ENCODE measurements at places on chromosomes 1 and 21.

GRCh38 chr21:41961282-41961701 is 7.5 kb upstream of the C2CD2 start:
- no peak overlapping the region for H3K4me3 ChIP-seq
- H3K4me1 ChIP-seq = no peaks in the 10 kb centered on the region
- no peak overlapping the region for H3K27ac ChIP-seq
- DNase-seq = no peak
- no peaks in the 10 kb centered on the region for H3K36me3 ChIP-seq

DNA sequence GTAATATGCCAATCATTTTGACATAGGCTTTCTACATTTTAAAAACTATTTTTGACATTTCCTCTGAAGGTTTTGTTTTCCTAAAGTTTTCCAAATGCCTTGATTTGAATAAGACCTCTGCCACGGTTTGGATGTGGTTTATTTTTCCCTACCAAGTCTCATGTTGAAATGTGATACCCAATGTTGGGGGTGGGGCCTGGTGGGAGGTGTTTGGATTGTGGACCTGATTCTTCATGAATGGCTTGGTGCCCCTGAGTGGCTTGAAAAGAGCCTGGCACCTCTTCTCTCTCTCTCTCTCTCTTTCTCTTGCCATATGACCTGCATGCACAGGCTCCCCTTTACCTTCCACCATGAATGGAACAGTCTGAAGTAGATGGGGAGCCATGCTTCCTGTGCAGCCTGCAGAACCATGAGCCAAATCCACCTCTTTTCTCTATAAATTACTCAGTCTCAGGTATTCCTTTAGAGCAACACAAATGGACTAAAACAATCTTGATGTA is 14.8 kb downstream of the MMEL1 start:
- no peaks in the 10 kb centered on the region for H3K36me3 ChIP-seq
- no peak for DNase-seq
- no peak overlapping the region for H3K27ac ChIP-seq
- H3K27me3 ChIP-seq = no peaks in the 10 kb centered on the region
- H3K4me1 ChIP-seq = no peaks in the 10 kb centered on the region

DNA sequence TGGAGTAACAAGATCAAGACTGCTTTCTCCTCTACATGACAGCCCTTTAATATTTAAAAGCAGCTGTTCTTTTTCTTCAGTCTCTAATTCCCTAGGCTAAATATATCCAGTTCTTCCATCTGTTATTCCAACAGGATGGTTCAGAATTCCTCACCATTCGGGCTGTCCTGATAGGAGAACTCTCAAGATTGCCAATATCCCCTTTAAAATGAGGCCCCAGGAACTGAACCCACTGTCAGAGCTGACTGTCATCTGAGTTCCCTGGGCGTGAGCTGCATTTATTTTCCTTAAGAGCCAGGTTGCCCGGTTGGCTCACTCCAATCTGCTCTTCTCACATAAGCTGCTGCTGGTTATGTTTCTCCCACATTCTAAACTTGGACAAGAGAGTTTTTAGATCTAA is 177.6 kb downstream of the MIS18A start:
- H3K27ac ChIP-seq = no peak overlapping the region
- no peak for DNase-seq
- H3K4me3 ChIP-seq = no peak overlapping the region
- no peaks in the 10 kb centered on the region for H3K4me1 ChIP-seq
- H3K27me3 ChIP-seq = no peaks in the 10 kb centered on the region

DNA sequence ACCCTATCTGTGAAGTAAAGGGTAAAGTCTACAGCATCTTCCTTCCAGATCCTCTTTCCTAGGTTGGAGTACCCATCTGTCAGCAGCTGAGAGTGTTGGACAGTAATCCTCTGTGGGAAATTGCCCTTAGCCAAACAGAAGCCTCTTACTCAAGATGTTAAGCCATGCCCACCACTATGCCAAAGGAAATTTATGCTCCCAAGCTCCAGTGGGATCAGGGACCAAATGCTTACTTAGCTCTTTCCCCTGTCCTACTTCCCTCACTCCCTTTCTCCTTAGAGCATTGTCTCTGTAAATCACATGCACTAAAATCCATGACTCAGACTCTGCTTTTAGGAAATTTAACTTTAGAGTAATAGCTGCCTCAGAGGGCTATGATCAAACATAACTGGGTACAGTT is 254.0 kb downstream of the BRINP2 start:
- no peaks in the 10 kb centered on the region for H3K27me3 ChIP-seq
- no peak for DNase-seq
- H3K27ac ChIP-seq = no peak overlapping the region
- H3K4me3 ChIP-seq = no peak overlapping the region
- no peaks in the 10 kb centered on the region for H3K4me1 ChIP-seq

DNA sequence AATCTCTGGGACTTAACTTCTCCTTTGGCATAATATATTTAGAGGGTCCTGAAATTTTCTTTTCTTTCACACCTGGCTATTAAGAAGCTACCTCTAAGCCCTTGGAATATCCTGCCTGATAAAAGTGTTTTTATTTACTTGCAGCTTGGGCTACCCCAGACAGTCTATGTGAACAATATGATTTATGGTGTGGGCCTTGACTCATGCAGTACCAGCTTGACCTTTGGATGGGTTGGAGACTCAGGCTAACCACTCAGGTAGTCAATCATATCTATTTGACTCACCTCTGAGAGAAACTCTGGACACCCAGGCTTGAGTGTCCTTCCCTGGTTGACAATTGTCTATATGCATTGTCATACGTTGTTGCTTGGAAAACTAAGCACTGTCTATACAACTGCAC is 13.4 kb upstream of the PGBD2 start:
- H3K4me3 ChIP-seq = no peak overlapping the region
- H3K27me3 ChIP-seq = no peaks in the 10 kb centered on the region
- DNase-seq = no peak
- no peaks in the 10 kb centered on the region for H3K36me3 ChIP-seq
- no peak overlapping the region for H3K27ac ChIP-seq
- H3K4me1 ChIP-seq = no peaks in the 10 kb centered on the region

DNA sequence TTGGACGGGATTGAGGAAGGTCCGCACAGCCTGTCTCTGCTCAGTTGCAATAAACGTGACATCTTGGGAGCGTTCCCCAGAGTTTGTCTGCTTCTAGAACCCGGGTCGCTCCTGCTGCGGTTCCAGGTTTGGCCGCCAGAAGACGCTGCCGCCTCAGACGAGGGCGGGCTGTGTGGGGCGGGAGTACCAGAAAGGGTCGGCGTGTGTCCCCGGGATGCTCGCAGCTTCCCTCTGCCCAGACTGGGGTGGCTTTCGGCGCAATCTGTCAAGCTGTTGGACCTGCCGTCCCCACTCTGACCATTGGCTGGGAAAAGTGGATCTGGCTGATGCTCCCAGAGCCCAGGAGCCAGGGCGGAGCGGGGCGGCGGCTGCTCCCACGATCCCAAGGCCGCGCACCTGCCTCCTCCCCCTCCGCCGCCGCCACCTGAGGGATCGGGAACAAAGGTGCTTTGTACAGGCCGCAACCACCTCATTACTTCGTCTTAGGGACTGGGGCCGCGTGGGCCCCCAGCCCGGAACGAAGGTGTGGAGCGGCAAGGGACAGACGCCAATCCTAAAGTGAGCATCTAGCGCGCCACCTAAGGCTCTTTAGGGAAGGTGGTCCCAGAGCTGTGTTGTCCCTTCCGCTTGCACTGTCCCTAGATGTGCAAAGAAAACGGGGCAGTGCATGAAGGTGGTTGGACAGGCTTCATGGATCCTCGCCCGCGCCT is 683 bp upstream of the EFNA4 start:
- H3K27ac ChIP-seq = no peak overlapping the region
- H3K4me3 ChIP-seq = no peak overlapping the region
- peaks cover 2% of the 10 kb centered on the region for H3K4me1 ChIP-seq
- peak; percentile 82 for DNase-seq
- no peaks in the 10 kb centered on the region for H3K36me3 ChIP-seq
- no peaks in the 10 kb centered on the region for H3K27me3 ChIP-seq

DNA sequence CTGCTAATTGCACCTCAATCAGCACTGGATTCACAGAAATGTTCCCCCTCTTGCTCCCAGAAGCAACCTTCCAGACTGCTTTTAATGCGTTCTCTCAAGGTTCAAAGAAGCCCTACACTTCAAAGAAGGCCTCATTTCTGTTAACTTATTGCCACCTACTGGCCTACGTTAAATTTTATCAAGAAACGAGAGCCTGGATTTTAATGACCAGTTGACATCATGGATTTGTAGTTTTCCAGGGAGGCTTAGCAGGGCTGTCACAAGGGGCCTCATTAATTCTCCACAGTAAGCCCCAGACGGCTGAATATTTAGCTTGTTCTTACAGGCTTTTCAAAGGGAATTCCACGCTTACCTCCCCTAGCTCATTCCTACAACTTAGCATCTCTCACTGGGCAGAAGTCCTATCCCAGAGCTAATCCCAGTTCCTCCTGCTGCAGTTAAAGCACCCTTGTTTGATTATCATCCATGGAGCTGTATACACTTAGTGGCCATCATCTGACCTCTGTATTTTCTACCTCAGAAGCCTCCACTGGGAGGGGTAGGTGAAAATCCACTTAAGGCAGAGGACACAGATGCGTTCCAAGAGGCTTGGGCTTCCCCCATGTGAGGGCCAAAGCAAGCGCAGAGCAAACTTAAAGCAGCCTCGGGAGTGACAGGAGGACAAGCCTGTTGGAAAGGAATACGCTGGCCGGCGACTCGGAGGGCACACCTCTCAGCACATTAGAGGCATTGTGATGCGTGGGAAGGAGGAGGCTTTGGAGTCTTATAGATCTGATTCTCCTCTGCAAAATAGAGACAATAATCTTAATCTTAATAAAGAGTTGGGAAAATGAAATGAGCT is 32.2 kb upstream of the CYP4X1 start:
- peak; percentile 79 for DNase-seq
- H3K4me1 ChIP-seq = no peaks in the 10 kb centered on the region
- no peaks in the 10 kb centered on the region for H3K27me3 ChIP-seq
- no peak overlapping the region for H3K4me3 ChIP-seq
- no peak overlapping the region for H3K27ac ChIP-seq

GRCh38 chr21:20040768-20041167 is 957.4 kb upstream of the NCAM2 start:
- peak; percentile 30 for DNase-seq
- H3K27me3 ChIP-seq = no peaks in the 10 kb centered on the region
- H3K36me3 ChIP-seq = no peaks in the 10 kb centered on the region
- H3K4me3 ChIP-seq = no peak overlapping the region
- no peaks in the 10 kb centered on the region for H3K4me1 ChIP-seq
- no peak overlapping the region for H3K27ac ChIP-seq

- H3K27ac ChIP-seq = no peak overlapping the region
- H3K27me3 ChIP-seq = no peaks in the 10 kb centered on the region
- DNase-seq = peak; percentile 84
- no peak overlapping the region for H3K4me3 ChIP-seq
- H3K4me1 ChIP-seq = no peaks in the 10 kb centered on the region
Measured at GRCh38 chr1:232084584-232085223, 458.1 kb downstream of the DISC1 start.

DNA sequence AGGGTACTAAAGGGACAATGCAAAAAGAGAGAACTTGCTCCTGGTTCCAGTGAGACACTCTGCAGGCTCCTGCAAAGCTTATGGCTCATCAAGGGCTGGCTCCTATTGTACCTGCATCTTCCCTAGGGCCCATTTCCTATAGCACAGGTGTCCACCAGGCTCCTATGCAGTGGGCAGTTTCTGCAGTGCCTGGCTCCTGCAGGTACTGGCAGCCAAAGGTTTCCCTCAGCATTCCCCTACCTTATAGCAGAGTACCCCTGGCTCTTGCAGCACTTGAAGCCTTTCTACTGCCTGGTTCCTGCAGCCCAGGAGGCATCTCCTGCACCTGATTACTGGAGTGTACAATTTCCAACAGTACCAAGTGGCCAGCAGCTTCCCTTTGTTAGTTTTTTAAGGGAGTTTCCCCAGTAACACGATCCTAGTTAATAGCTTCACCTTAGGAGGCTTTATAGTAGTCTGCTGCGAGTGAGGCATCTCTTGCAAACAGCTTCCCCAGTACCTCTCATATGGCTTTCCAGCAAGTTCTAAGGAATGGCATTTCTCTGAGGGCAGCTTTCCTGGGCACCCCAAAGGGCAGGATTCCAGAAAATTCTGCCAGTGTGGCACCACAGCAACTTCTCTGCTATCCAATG is 141.7 kb downstream of the DENND1B start:
- H3K36me3 ChIP-seq = no peaks in the 10 kb centered on the region
- H3K27me3 ChIP-seq = no peaks in the 10 kb centered on the region
- no peak for DNase-seq
- no peaks in the 10 kb centered on the region for H3K4me1 ChIP-seq
- no peak overlapping the region for H3K27ac ChIP-seq

- H3K36me3 ChIP-seq = no peaks in the 10 kb centered on the region
- H3K4me1 ChIP-seq = peaks cover 3% of the 10 kb centered on the region
- no peaks in the 10 kb centered on the region for H3K27me3 ChIP-seq
- H3K27ac ChIP-seq = no peak overlapping the region
Measured at GRCh38 chr1:26538480-26539412, 9.2 kb downstream of the RPS6KA1 start.

- H3K36me3 ChIP-seq = no peaks in the 10 kb centered on the region
- no peaks in the 10 kb centered on the region for H3K4me1 ChIP-seq
- DNase-seq = no peak
- H3K27ac ChIP-seq = no peak overlapping the region
- no peak overlapping the region for H3K4me3 ChIP-seq
Measured at GRCh38 chr1:44947063-44947773, 39.2 kb downstream of the EIF2B3 start.

- H3K27me3 ChIP-seq = no peaks in the 10 kb centered on the region
- no peaks in the 10 kb centered on the region for H3K36me3 ChIP-seq
- no peak for DNase-seq
Measured at GRCh38 chr1:183030053-183030452, 6.8 kb downstream of the LAMC1 start.

DNA sequence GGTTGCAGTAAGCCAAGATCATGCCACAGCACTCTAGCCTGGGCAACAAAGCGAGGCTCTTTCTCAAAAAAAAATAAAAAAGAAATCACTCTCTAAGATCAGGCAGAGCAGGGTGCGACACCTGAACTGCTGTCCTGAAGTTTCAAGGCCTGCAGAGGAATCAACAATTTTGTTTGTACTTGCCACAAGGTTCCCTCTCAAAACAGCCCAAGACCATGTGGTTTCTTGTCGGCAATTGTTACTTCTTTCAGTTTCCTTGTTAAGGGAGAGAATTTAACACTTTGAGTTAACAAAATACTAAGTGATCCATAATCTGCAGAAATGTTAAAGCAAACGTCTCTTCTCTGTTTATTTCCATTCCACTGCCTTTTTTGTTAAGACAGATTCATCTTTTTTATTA is 36.5 kb downstream of the MACO1 start:
- H3K27me3 ChIP-seq = no peaks in the 10 kb centered on the region
- H3K4me1 ChIP-seq = no peaks in the 10 kb centered on the region
- DNase-seq = no peak
- H3K4me3 ChIP-seq = no peak overlapping the region

- H3K27ac ChIP-seq = no peak overlapping the region
- H3K27me3 ChIP-seq = no peaks in the 10 kb centered on the region
- no peak for DNase-seq
- no peaks in the 10 kb centered on the region for H3K36me3 ChIP-seq
Measured at GRCh38 chr21:21151231-21151630, 153.0 kb downstream of the NCAM2 start.

GRCh38 chr1:226063224-226063976 is 884 bp downstream of the H3-3A start:
- peaks cover 10% of the 10 kb centered on the region for H3K36me3 ChIP-seq
- peak; percentile 64 for DNase-seq
- peak overlapping the region; percentile 93 for H3K4me3 ChIP-seq
- H3K27ac ChIP-seq = peak overlapping the region; percentile 96

- no peak overlapping the region for H3K4me3 ChIP-seq
- H3K27me3 ChIP-seq = no peaks in the 10 kb centered on the region
- peak; percentile 98 for DNase-seq
Measured at GRCh38 chr1:94299627-94300553, 62.5 kb upstream of the ARHGAP29 start.

All from mesendoderm (in vitro differentiated cells).